Lung microvascular endothelial cell (primary cell): ENCODE measurements at places on chromosomes 6 and 20.

GRCh38 chr6:123448306-123448884 is 188.4 kb downstream of the TRDN start:
- no peak for DNase-seq

- no peak for DNase-seq
Observed at GRCh38 chr20:18578581-18578980, 9.3 kb upstream of the DTD1 start.

GRCh38 chr6:23180504-23181293 is 611.3 kb downstream of the HDGFL1 start:
- DNase-seq: no peak

GRCh38 chr20:39378776-39379175 is 416.6 kb downstream of the DHX35 start:
- no peak for DNase-seq

DNA sequence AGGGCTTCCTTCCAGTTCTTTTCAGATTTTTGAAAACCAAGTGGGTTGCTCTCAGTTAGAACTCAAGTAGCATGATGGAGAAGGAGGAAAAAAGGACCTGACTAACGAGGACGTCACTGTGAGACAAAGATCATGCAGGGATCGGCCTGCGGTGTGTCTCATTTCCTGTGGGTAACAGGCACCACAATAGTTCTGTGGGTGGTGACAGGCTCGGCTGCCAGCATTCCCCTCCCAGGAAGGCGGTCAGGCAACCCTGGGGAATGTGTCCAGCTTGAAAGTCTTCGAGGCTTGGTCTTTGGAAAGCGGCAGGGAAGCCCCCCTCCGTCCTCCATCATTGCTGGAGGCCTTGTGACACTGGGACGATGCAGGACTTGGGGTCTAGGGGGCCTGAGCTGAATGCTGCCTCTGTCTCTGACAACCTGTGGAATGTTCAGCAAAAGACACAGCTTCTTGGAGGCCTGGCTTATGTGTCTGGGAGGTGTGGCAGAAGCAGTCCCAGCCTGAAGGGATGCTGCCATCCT is 121.0 kb downstream of the BCAS1 start:
- DNase-seq: peak; percentile 92

GRCh38 chr6:14876778-14877613 is 368.9 kb upstream of the JARID2 start:
- peak; percentile 93 for DNase-seq

GRCh38 chr20:18313411-18313810 is 25.1 kb downstream of the ZNF133 start:
- DNase-seq: peak; percentile 46

DNA sequence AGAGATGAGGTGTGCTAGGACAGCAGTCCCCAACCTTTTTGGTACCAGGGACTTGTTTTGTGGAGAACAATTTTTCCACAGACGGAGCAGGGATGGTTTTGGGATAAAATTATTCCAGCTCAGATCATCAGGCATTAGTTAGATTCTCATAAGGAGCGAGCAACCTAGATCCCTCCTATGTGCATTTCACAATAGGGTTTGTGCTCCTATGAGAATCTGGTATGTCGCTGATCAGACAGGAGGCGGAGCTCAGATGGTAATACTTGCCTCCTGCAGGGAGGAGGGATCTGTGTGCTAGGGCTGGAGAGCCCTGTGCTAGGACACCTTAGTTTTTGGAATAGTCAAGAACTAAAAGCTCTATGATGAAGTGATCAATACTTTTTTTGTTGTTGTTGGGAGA is 2.5 kb downstream of the SMIM13 start:
- DNase-seq: peak; percentile 33

GRCh38 chr6:117188627-117189201 is 76.6 kb upstream of the VGLL2 start:
- peak; percentile 4 for DNase-seq

DNA sequence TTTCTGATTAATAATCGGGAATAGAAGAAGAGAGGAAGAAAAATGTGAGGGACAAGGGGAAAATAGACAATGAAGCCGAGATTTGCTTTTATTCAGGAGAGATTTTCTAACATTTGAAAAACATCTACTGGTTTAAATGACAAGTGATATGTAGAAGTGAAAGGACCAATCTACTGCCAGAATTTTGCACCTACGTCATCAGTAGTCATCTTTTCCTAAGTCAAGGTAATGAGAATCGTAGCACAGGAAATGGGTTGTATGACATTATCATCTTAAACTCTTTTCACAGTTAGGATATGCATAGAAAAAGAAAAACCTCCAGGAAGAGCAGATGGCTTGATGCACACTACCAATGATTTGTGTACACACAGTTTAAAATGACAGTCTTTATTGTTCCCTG is 45.3 kb upstream of the RAB32 start:
- no peak for DNase-seq

GRCh38 chr20:15951658-15952057 is 621.6 kb downstream of the KIF16B start:
- DNase-seq: no peak

GRCh38 chr6:135992739-135993138 is 141.2 kb downstream of the PDE7B start:
- no peak for DNase-seq

DNA sequence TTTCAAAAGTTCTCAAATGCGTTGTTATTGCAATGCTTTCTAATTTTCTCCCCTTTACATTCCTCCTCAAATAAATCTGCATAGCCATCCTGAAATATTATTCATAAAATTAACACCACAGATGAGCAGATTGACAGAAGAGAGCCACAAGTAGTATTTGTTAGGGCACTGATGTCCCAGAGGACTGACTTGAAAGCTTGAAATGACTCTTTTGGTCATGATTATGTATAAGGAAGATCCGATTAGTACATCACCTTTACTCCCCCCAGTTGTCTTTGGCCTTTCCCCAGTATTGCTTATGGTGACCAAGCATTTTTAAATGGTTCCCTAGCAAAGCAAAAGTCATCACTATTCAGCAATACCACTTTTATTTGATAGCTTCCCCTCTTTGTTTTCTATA is 187.6 kb downstream of the ADAT2 start:
- no peak for DNase-seq

DNA sequence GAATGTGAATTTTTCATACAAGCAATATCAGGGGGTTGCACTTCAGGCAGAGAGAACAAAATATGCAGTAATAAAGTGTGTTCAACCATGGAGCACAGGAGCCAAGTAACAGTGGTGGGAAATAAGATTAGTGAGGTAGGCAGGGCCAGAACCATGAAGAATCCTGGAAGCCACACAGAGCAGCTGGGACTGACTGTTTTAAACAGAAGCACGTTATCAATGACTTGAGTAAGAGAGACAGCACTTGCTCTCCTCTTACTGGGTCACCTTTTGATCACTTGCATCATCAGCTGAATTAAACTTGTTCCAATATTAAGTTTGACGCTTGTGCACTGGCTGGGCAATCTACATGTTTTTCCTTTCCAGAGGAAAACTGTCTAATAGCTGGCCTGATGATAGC is 238.5 kb downstream of the TBX18 start:
- no peak for DNase-seq

GRCh38 chr6:127550403-127550802 is 26.6 kb upstream of the C6orf58 start:
- no peak for DNase-seq

GRCh38 chr20:8043687-8044282 is 24.2 kb upstream of the TMX4 start:
- peak; percentile 61 for DNase-seq

DNA sequence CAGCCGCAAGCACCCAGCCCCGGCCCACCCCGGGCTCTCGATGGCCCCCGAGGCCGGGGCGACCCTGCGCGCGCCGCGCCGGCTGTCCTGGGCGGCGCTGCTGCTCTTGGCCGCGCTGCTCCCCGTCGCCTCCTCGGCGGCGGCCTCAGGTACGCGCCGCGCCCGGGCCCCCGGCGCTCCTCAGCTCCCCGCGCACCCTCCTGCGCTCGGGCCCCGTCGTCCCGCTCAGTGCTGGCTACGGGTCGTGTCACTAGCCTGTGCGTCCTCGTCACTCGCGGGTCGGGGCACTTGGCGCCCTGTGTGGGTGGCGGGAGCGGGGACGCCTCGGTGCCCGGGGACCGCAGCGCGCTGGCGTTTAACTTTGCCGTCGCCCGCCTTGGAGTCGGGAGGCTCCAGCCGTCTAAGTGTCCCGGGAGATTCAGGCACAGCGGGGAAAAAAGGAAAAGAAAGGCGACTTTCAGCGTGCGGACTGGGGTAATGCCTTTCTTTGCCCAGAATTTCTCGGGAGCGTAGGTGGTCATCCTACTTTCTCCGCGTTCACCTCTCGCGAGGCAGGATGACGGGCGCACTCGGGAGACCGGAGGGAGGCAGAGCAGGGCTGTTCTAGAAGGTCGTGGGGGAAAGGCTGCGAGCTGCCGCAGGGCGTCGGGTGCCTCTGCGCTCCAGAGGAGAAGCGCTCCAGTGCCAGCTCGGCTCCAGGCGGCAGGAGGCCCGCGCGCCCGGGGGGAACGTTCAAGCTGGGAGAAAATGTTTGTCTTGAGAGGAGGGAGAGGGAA is 545 bp downstream of the FNDC1 start:
- no peak for DNase-seq

- DNase-seq: no peak
Observed at GRCh38 chr20:53658322-53658721, 64.7 kb upstream of the ZNF217 start.

GRCh38 chr6:139027620-139028182 is 844 bp upstream of the ABRACL start:
- DNase-seq: peak; percentile 74

DNA sequence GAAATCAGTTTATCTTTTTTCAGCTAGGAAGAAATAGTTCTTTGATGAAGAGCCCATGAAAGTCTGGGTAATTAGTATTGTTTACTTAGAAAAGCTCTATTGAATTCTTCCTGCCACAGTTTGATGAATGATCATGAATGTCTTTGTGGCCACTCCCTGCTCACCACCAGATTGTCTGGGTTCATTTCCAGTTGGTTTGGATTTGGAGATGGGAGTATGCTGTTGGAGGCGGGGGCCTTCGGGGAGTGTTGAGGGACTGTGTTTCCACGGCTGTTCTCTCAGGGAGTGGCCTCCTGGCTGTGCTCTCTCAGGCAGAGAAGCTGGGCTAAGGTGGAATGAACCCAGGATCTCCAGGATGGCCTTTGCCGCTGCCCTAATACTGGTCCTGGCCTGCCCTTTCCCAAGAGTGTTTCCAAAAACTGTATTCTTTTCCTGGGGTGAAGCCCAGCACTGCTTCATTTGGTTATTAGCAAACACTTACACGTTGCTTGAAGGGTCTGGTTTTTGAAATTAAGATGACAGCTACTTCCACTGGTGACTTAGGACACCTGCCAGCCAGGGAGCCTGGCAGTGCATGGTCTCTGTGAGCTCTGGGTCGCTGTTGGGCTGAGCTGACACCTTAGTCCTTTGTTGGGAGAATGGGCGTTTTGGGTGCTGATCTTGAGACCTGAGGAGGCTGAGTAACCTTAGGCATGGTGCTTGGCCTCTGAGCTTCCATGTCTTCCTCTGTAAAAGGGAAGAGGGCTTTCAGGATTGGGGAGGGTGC is 23.2 kb downstream of the PRPF6 start:
- no peak for DNase-seq

- no peak for DNase-seq
Observed at GRCh38 chr6:52564856-52565255, 12.0 kb downstream of the TRAM2 start.

DNA sequence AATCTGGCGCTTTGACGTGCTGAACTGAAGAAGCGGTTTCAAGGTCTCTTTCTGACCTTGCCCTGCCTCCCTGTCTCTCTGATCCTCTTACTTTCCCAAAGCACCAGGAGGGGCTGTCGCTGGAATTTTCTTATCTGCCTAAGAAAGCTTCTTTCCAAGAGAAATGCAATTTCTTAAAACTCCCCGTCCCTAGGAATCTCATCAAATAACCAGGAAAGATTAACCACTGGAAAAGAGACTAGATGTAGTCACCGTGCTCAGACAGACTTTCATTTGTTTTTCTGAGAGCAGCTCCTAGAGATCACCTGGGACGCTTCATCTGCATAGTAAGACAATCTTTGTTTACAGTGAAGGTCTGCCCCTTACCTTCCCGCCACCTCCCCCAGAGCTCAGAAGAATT is 38.6 kb downstream of the PDYN start:
- DNase-seq: no peak

GRCh38 chr6:109579361-109579760 is 96.3 kb upstream of the ZBTB24 start:
- DNase-seq: peak; percentile 13

GRCh38 chr6:43203029-43203717 is 21.2 kb downstream of the CUL9 start:
- DNase-seq: no peak

DNA sequence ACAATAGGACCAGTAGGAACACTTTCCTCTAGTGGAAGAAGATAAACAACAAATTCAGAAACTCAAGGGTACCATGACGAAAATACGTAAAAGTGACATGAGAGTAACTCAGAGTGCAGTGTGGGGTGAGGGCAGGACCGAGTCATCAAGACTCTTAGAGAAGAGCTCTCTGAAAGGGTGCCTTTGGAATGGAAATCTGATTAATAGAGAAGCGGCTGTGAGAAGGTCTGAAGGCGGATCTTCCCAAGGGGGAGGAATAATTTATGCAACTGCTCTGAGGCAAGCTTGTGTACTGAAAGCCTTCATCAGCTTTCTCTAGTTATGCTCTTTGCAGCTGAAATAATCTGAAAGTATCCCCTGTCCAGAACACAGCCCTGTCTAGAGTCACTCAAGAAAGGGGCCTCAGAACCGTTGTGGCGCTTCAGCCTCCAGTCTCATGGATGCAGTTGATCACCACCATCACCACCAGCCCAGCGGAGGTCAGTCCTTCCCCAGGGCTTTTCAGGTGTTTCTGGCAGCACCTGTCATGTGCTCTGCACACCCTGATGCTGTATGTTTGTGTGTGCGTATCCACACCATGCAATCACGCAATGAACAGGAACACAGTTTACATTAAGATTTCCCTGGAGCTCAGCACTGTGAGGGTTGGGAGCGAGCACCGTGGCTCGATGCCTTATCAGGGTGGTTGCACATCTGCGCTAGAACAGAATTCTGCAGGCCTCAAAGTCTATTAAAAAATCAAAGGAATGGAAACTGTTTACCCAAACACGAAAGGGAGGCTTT is 396.5 kb downstream of the SMOC2 start:
- DNase-seq: no peak

GRCh38 chr20:41052742-41053419 is 24.3 kb downstream of the TOP1 start:
- peak; percentile 84 for DNase-seq

- DNase-seq: peak; percentile 50
Observed at GRCh38 chr6:7541175-7542064, at the start of gene DSP. Gene DSP, plus strand, starts transcription at chr6:7541671. Its CDS starts 245 bp downstream, at chr6:7541916.

DNA sequence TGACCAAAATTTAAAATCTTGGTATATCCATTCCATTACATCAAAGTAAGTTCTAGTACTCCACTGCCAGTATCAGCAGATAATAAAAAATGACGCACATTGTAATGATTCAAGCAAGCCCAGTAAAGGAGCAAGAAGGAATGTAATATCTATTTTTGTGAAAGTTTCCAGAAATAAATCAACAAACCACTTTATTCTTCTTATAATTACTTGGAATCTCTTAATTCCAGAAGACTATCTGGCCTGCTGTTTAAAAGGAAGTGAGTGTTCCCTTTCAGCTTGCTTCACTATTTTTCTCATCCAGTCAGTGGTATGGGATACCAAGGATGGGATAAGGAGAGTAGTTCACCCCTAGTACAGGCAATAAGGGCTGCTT is 42.2 kb upstream of the DSE start:
- DNase-seq: no peak
